ENCODE measurements at places on chromosomes 2 and 18.

DNA sequence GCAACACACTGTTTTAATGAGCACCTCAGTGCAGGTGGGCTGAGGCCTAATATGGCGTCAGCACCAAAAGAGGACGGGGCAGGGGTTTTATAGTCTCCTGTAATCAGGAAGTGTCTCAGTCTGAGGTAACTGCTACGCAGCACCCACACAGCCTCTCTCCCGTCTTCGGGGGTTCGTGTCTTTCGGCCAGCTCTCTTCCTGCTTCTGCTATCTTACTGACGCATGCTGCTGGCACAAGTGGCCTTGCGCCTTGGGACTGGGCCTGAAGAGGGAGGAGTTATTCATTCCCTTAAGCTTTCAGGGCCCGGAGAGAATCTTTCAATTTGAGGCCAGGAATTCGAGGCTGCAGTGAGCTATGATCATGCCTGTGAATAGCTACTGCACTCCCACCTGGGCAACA lies 14.5 kb upstream of the PAPOLG start:
- no peak for DNase-seq

GRCh38 chr2:37617119-37617892 lies 54.1 kb downstream of the CDC42EP3 start:
- DNase-seq = no peak

DNA sequence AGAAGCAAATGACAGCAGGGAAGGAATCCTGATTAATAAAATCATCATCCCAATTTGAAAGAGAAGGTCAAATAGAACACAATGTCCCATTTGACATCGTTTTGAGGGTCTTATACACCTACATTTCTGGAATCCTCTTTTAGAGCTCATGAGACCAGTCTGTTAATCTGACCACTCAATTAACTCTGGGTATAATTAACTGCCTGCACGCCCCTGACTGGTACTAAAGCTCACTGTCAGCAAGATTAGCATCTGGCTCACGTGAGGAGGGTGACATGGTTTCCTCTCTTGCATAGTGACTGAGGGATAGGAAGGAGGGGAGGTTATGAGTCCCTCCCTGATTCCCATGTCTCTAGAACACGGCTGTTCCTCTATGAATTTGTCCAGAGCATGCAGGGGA lies 124.3 kb downstream of the ICOS start:
- no peak for DNase-seq

DNA sequence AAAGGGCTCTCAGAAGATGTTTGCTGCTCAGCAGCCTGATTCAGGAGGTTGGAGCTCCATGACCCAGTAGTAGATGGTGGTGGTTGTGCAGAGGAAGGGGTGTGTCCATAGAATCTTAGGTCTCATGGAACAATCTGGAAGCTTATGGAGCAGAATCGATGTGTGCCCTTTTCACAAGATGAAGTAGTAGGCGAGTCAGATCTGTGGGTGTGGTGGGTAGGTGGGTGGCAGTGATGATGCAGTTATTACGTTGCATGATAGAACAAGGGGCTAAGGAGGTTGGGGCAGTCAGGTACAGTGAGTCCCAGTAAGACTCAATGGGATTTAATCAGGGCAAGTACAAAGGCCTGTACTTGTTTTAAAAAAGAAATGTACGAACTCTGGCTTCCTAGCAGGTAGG lies 9.1 kb downstream of the TET3 start:
- DNase-seq = no peak

DNA sequence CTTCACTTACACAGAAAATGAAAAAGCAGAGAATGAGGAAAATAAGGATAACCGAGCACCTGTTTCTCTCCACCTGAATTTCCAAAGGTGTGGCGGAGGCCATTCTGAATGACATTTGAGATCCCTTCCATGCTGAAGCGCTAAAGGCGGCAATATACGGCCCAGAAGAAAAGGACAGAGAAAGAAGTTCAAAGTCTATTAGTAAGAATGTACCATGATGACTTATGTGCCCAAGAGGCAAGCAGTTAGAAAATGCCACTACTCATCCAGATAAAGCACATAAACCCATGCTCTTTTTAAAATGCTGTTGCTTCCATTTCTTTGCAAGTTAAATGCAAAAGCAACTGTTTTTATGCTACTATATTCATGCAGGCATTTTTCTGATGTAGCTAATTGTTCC lies 37.2 kb downstream of the FEZ2 start:
- DNase-seq = no peak

GRCh38 chr2:120702801-120703200 lies 32.9 kb upstream of the GLI2 start:
- DNase-seq = no peak

GRCh38 chr2:203549406-203549805 lies 14.3 kb upstream of the RAPH1 start:
- DNase-seq = no peak

DNA sequence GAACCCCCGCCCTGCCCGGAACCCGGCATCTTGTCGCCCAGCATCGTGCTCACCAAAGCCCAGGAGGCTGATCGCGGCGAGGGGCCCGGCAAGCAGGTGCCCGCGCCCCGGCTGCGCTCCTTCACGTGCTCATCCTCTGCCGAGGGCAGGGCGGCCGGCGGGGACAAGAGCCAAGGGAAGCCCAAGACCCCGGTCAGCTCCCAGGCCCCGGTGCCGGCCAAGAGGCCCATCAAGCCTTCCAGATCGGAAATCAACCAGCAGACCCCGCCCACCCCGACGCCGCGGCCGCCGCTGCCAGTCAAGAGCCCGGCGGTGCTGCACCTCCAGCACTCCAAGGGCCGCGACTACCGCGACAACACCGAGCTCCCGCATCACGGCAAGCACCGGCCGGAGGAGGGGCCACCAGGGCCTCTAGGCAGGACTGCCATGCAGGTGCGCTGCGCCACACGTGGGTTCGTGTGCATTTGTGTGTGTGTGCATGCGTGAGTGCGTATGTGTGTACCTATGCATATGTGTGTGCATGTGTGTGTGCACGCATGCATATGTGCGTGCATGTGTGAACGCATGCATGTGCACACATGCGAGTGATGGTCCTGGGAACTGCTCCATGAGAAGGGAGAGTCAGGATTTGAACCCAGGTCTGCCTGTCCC lies 47.1 kb upstream of the ATG16L1 start:
- no peak for DNase-seq

DNA sequence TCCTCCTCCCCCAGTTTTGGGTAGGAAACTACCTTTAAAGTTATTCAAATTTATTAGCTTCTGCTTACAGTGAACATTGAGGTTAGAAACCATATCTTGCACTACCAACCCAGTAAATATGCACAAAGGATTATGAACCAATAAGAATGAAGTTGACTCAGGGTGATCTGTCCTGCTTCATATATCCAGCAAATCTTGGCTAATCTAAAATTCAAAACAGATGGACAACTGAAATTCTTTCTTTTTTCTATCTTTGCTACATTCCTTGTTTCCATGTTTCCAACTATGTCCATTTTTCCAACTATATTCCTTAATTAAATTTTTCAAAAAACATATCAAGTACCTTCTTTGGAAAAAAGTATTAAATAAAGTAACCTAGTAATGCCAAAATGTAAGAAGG lies 149.3 kb downstream of the FAM124B start:
- no peak for DNase-seq

- no peak for DNase-seq
Observed at GRCh38 chr2:206198677-206199076, 39.0 kb downstream of the EEF1B2 start.

- DNase-seq = no peak
Observed at GRCh38 chr2:144434425-144435222, 85.3 kb downstream of the ZEB2 start.

DNA sequence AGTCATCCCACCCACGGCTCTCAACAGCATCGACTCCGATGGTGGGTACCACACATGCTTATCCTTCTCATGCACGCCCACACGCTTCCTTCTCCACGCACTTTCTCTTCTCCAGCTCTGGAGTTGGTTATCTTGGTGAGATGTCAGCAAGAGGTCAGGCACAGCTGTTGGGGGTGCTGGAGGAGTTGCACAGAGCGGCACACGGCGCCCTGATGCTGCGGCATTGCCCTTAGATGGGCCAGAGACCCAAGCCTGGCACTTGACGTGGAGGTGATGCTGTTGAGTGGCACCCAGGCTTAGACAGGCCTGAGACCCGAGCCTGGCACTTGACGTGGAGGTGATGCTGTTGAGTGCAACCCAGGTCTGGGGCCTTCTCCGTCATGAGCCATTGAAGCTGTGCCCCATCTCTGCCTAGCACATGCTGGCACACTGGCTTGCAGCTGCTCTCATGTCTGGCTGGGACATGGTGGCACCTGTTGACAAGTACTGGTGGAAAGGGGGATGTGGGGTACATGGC lies 83.2 kb downstream of the DGKD start:
- DNase-seq = no peak

DNA sequence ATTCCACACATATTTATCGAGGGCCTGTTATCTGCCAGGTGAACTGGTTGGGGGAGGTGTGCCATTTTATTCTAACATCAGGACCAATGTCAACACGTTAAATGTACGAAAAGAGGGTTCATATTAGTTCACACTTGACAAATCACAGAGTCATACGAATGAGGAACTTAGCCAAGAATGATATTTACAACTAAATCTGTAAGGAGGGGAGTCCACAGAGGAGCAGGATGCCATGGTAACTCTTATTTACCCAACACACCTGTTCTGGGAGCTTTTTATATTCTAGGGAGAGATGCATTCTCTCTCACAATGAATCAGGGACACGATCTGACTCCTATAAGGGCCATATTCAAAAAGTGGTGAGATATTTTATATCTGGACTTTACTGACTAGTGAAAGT lies 144.1 kb downstream of the CDC42EP3 start:
- no peak for DNase-seq

All from stimulated activated CD8-positive, alpha-beta memory T cell treated with anti-CD3 and anti-CD28 coated beads, Interleukin-7, amount 100 ng/mL, for 1 hour (primary cell).